ENCODE measurements at places on chromosomes 2 and 18.
A peak's percentile ranks its signal among the peaks of the same experiment; 100 is the strongest.

DNA sequence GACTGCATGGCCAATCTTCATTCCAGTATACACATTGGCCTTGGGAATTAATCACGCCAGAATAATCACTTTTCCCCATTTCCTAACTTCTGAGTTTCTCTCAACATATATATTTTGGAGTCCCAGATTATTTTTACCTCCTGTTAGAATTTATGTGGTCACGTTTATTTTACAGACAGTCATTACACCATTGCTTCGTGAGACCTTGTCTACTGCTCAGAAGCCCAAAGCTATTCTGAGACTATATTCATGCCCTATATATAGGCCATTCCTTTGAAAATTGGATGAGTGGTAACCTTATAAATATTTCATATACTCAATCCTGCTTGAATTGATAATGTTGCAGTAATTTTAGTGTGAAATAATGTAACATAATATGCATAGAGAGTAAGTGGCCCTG lies 610.0 kb upstream of the CDH2 start:
- no peak for DNase-seq

GRCh38 chr18:44602845-44603244 lies 77.8 kb upstream of the SETBP1 start:
- no peak for DNase-seq

- DNase-seq = peak; percentile 72
Measured at GRCh38 chr2:20378891-20379519, 28.4 kb upstream of the PUM2 start.

- no peak for DNase-seq
Measured at GRCh38 chr2:147108548-147108947, 736.3 kb upstream of the ACVR2A start.

- DNase-seq = no peak
Measured at GRCh38 chr2:58146707-58147106, 94.4 kb downstream of the FANCL start.

- peak; percentile 26 for DNase-seq
Measured at GRCh38 chr2:171703574-171704347, 16.5 kb downstream of the DYNC1I2 start.

DNA sequence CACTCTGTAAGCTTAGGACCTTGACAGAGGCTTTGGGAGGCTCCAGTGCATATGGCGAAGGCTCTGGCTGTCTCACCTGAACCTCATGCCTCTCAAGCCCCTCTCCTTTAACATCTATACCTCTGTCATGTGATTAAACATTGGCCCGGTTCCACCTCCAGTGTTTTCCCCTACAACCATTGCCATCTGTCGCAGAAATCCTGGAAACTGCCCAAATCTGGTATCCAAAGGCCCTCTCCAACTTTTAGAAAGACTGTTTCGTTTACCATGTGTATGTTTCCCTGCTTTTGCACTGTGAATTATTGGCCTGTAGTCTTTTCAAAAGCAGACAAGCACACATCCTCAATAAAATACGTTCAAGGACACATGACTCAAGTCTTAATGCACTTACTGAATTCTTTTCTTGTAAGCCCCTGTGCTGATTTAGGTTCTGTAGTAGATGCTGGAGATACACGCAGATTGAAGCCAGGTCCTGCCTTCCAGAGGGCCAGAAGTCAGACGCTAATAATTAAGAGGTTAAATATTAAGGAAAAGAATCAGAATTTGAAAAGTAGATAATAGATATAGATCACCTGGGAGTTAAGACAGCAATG lies 386.4 kb upstream of the SLC14A2 start:
- no peak for DNase-seq

GRCh38 chr2:241994086-241994485 lies 124.6 kb downstream of the RTP5 start:
- no peak for DNase-seq

DNA sequence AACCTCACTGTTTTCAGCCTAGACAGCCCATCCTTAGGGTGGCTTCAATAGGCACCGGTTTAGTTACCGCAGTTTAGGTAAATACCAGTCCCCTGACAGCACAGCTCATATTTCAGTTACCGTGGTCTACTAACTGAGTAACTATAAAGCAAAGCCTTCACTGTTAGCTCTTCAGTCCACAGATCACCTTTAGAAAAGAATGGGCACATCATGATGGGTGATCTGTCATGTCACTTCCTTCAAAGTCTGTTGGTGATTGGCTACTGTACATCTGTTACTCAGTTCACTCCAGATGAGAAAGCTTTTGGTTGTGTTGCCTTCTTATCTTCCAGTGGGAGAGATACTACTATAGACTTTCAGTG lies 21.0 kb downstream of the SLC20A1 start:
- DNase-seq = no peak

- no peak for DNase-seq
Measured at GRCh38 chr2:74419345-74419744, 2.1 kb downstream of the C2orf81 start.

DNA sequence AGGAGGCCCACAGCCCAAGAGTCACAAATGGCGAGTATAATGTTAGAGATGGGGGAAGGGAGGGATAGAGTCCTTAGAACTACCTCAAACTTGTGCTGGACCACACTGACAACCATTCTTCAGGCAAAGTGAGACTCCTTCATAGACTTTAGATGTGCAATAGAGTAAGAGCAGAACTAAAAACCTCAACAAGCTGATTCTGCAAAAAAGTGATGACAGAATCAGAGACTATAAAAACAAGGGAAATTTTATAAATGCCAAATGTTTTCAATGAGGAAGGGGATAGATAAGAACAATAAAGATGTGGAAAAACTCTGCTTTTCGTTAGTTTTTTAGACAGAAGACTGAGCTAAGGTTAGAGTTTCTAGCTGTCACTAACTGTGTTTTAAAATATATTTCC lies 17.7 kb downstream of the SMC6 start:
- DNase-seq = no peak

- no peak for DNase-seq
Measured at GRCh38 chr2:148338541-148338940, 306.0 kb upstream of the EPC2 start.

DNA sequence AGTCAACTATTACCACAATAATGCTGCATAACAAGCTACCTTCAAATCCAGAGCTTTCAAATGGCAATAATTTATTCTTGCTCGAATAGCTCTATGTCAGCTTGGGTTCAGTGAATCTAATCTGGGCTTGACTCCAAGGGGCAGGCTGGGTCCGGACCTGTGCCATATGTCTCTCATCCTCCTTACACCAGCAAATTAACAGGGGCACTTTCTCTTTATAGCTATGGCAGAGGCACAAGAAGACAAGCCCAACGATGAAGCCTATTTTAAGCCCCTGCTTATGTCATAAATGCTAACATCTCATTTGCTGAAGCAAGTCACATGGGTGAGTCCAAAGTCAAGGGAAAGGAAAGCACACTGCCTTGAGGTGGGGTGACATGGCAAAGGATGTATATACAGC lies 13.3 kb upstream of the ZNF521 start:
- DNase-seq = no peak

DNA sequence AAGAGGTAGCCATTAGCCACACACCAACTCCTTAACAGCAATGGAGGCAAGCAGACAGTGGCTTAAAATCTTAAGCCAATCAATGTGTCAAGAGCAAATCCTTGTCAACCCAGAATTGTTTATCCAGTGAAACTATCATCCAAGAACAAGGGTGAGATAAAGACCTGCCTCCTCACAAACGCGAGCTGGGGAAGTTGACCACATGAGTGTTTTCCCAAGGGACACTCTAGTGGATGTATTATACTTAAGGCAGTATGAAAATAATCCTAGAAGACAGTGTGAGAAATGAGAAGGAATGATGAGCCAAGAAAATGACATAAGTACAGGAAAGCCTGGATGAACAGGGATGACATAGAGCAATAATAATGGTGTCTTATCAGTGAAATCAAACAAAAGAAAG lies 209.6 kb downstream of the TWIST2 start:
- no peak for DNase-seq

- DNase-seq = peak; percentile 34
Measured at GRCh38 chr2:175439416-175439815, 257.9 kb upstream of the ATP5MC3 start.

DNA sequence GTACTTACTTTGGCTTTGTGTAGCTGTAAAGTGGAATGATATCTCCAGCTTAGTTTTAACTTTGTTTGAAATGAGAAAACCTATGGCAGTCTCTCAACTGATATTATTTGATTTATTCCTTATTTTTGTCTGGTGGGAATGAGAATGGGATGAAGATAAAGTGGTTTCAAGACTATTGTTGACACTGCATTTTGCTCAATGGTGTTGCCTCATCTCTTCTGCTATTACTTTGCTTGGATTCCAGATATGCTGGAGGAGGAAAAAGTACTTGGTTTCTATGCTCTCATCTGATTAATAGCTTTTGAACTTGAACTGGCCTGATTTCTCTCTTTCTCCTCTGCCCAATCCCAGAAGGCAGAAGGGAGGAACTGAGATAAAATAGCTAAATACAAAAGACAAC lies 198.2 kb downstream of the CTNNA2 start:
- no peak for DNase-seq

GRCh38 chr18:59047321-59048047 lies 92.2 kb upstream of the SEC11C start:
- DNase-seq = no peak

DNA sequence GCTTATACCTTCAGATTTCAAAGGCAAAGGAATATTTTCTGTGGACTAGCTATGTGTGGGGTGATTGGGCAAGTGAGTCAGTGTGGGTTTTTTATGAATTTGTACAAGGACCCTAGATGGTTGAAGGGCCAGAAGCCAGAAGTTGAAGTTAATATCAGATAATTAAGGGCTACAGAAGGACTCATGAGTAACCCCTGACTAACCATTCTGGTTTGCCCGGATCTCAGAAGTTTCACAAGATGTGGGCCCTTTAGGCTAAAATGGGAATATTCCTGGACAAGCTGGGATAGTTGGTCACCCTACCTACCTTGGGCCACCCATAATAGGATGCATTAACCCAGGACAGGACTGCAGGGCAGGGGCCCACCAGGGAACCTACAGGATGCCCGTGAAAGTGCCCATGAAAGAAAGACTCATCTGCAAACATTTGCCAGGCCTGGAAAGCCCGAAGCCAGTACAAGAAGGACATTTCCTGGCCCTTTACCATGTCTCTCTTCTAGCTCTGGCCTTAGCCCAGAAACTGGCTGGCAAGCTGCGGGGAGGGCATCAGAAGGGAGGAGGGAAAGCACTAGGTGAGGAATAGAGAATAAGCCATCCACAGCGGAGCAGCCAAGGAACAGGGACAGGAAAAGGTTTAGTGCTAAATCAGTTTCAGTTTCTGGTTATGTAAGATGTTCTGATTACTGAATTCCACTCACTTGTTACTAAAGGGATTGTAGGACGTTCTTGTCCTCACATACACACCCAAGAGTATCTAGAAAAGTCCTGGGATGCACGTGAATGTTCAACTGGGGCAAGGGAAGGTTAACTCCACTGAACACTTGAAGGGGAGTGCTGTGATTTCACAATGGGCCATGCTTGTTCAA lies 33.6 kb downstream of the GCG start:
- no peak for DNase-seq

DNA sequence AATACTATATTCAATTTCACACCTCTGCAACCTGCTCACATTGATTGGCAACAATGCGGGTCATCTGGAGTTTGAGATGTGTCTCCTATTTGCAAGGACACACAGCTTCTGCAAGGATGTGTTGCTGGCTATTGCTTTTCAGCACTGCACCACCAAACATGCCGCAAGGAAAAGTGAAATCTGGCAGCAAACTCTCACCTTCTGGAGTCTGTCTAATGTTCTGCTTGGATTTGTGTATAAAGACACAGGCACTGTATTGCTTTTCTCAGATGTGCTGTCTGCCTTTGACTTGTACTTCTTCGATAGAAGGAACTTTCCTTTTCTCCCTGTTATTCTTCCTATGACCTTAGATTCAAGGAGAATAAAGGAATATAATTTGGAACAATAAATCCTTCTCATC lies 138.6 kb upstream of the EPHA4 start:
- DNase-seq = no peak

- DNase-seq = no peak
Measured at GRCh38 chr18:48326901-48327675, 82.1 kb downstream of the ZBTB7C start.

- DNase-seq = no peak
Measured at GRCh38 chr2:53091183-53091582, 676.4 kb upstream of the CHAC2 start.

GRCh38 chr2:223418131-223418530 lies 184.0 kb downstream of the SCG2 start:
- DNase-seq = no peak

DNA sequence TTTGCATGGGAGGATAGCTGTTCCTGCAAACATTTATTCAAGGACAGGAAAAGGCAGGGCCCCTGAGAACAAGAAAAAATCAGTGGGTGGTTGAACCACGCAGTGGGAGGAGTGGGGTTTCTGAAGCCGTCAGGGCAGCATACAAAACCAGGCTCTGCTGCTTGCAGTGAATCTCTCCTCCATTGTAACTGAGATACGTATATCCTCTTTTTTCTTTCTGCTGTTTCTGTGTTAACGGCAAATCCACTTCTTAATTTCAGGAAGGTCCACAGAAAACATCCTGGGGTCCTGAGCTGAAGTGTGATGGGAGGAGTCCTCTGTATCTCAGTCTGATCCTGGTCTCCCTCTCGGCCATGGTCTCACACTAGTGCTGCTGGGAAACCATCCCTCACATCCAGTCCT lies 27.2 kb upstream of the KCNF1 start:
- no peak for DNase-seq

DNA sequence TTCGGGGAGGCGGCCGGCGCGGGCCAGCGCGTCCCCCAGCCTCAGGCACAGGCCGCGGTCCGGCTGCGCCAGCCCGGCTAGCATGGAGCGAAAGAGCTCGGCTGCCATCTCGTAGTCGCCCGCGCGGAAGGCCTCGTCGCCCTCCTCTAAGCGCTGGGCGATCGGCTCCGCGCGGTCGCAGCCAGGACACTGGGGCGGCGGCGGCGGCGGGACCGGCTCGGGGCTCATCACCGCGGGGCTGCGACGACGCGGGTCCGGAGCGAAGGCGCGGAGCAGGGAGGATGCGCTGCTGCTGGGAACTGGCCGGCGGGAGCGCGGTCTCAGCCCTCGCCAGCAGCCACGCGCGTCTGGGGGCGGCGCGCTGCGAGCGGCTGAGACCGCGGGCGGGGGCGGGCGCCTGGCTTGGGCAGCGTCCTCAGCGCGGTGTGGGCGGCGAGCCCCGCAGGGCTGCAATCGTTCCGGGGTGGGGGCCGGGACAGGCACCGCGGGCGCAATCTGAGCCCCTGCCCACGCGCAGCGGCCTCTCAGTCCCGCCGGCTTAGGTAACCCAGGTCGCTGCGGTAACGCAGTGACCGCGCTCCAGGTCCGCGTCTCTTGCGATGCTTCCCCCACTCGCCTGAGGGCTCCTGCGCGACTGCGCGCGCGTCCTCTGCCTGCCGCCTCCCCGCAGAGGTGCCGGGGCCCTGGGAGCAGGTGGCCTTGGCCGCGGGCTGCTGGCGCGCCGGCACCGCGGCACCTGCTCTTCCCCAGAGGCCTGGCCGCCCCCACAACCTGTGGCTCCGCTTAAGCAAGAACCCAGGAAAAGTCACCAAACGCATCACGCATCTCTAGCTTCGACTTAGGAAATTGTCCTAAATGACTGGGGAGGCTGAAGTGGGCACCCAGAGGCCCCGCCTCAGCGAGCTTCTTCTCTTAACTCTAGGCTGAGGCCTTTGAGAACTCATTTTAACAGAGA lies at the start of gene LONRF2:
LONRF2 (minus strand) TSS at position 636 of the 955 bp plus-strand sequence; CDS start at position 228, 408 bp downstream.
- peak; percentile 32 for DNase-seq
